Breast epithelium (tissue), 4 donors: ENCODE measurements at places on chromosomes 11 and 22. TPM values are rescaled to one million over a fixed set of nuclear protein-coding genes. Genes with fewer than 3 reads are reported as not detected.

PATE2 gene
- total RNA-seq: not detected

NPAS4 gene
- total RNA-seq: not detected

DNA sequence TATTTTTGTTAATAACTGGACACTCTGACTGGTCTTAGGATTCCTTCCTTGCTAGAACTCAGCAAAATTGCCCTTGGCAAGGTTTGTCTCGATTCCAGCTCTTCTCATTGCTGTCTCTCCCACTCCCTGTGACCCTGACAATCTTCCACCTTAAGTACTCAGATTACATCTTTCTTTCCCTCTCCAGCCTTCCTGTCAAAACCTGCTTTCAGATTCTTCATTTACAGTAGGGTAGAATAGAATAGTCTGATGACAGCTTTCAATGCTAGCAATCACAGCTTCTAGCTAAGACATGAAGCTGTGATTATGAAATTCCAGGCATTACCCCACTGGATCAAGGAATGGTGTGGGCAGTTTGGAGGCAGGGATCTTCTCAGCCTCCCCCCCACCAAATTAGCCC is 39.2 kb upstream of the LMO2 start:
- H3K4me1 ChIP-seq: peaks cover 6% of the 10 kb centered on the region
- H3K27me3 ChIP-seq: no peaks in the 10 kb centered on the region
- peak; percentile 37 for DNase-seq
- H3K4me3 ChIP-seq: no peak overlapping the region

ZNF214 gene
- 3.0 TPM for total RNA-seq
